Testis (tissue), 5 donors: ENCODE measurements at places on chromosomes 7 and 10.

DNA sequence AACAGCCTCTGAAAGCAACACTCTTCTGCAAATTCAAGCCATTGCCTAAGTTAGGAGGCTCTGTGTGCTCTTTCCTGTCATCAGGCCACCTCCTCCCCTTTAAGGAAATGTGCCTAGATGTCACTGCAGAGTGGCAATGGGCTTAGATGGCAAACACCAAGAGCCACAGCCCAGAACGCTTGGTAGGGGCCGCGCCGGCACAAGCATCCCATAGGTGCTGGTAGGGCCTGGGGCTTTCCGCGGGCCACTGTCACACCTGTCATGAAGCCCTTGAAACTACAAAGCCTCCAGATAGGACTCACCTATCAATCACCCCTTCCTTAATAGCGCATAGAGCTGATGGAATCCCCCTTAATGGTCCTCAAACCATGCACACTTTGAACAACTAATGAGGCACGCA is 299.9 kb downstream of the GRID1 start:
- DNase-seq: no peak

- DNase-seq: no peak
These were observed 541 bp downstream of the ZSCAN25 start for GRCh38 chr7:99617192-99617781.

DNA sequence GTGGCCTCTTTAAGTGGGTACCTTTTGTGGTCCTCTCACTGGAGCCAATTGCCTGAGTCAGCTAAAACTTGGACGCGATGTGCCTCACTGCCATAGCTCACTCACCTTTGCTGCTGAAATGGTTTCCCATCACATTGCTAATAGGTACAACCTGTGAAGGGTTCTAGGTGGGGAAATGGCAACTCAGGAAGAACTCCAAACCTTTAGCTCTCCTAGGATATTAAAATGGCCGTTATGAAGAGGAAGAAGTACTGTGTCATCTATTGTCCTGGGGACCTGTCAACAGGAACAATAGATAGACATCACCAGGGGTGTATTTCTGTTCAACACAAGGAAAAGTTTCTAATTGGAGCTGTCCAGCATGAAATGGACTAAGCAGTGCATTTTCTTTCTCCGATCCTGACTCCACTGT is 1.2 kb upstream of the ZNF655 start:
- DNase-seq: no peak

DNA sequence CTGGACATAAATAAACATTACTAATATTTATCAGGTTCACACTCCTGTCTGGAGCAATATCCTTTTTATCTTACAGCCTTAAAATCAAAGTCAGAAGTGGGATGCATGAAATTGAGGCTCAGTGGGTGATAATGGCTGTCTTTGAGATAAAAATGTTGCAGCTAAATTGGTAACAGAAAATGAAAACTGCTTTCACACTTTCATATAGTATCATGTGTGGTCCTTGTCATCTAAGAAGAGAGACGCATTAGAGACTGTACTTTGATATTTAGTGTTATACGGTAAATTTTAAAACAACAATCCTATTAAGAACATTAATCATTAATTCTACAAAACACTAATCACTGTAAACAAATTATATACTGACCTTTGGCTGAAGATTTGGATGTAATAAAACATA is 235.2 kb upstream of the HGF start:
- DNase-seq: no peak

DNA sequence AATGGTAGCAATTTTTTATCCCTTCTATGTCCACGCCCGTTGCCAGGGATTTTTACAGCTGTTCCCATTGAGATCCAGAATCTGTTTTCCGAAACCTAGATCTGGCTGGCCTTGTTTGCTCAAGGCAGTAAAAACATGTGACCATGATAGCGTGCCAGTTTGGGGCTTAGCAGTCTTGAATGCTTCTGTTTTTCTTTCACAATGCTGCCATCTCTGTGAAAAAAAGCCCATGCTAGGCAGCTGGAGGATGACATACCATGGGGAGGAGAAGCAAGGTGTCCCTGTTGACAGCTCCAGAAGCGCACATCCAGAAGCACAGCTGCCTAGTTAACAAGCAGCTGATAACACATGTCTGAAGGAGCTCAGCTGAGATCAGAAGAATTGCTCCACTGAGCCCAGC is 2.2 kb upstream of the ZNF92 start:
- DNase-seq: no peak

GRCh38 chr10:5606321-5606720 is 60.1 kb downstream of the ASB13 start:
- no peak for DNase-seq

GRCh38 chr10:93438613-93439253 is 43.4 kb downstream of the MYOF start:
- DNase-seq: peak; percentile 24
